Neural progenitor cell (in vitro differentiated cells): ENCODE measurements at places on chromosomes 4 and X. TPM values are rescaled to one million over a fixed set of nuclear protein-coding genes. Genes with fewer than 3 reads are reported as not detected.
A peak's percentile ranks its signal among the peaks of the same experiment; 100 is the strongest.

DNA sequence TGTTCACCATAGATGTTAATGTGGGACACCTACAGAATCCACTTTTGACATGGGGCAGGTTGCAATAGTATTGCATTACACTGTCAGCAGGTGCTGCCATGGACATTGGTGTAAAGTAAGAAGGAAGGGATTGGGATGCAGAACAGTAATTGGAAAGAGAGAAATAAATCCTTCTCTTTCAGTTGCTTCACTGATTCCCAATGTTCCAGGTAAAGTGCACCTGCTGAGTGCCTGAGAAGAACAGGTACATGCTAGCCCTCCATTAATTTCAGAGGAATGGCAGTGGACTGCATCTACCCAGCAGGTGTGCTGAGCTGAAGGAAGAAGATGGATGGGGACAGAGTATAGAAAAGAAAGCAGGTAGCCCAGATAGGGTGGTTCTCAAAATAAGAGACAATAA, 248.5 kb downstream of the TENM3 start:
- no peak for DNase-seq

TSPAN6 gene
- 138 and 205 TPM in 2 replicates for total RNA-seq

DNA sequence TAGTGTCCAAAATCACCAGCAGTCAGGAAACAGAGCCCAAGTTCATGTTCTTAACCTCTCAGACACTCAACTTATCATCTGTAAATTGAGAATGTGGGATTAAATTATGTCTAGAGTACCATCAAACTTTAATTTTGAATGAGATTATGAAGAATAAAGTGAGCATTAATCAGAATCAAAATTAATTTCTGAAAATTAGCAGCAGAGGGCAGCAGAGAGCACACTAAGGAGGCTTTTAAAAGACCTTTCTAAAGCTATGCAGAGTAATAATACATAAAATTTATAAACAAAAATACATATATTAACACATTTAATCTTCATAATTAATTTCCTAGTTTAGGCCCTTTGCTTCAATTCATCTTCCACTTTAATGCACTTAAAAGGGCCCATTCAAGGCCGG, 7.1 kb downstream of the TASL start:
- no peak for DNase-seq

DNA sequence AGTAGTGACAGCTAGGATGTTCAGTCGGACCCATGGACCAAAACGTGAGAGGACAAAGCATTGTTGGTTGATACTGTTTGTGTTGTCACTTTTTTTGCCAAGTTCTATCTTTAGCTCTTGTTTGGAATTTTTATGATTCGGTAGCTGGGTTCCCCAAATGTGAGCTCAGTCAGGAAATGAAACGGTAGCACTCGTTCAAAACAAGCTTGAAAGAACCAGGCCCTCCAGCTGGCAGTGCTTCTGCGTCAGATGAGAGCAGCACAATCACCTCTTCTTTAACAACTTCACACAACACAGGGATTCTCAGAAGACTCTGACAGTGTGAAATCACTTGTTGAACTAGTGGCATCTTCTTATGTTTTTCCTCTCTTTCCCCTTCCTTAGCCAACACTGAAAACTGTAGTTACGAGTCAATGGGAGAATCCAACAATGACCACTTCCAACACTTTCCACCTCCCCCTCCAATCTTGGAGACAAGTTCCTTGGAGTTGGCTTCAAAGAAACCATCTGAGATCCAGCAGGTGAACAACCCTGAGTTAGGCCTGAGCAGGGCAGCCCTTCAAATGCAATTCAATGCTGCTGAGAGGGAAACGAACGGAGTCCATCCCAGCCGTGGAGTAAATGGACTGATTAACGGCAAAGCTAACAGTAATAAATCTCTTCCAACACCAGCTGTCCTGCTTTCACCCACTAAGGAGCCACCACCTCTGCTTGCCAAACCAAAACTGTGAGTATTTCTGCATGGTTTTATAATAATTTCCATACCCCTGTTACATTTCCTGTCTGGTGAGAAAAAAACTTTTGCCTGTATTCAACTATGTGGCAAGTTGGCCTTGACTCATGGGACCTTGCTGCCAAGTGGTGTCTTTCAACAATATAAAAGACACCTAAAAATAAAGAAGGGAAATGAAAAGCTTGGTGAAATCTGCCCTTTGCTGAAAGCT, 214.6 kb downstream of the PALLD start:
- no peak for DNase-seq

TBX22 gene
- 0.53 and 1.0 TPM in 2 replicates for total RNA-seq

DNA sequence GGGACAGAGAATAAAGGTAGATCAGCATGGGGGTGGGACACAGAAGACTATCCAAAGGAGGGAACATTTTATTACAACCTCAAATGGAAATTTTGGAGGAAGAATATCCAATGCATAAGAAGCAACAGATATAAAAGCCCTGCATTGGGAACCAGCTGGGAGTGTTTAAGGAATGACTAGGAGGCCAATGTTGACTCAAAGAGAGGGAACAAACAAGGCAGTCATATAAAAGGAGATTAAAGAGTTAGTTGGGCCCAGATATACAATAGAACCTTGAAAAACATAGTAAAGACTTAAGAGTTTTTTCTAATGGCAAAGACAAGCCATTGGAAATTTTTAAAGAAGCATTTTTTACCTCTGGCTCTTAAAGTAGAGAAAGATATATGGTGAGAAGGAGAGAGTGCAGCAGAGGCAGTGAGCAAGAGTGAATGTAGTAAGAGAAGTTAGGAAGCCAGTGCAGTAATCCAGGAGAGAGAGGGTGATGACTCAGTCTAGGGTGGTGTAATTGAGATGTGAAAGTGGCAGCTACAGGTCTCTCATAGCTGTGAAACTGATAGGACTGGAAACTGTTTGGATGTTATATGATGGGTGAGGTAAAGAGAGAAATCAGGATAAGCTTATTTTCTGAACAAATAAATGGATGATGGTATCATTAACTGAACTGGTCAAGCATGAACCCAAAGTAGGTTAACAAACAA, 182.2 kb upstream of the ATOH1 start:
- no peak for DNase-seq

GRCh38 chrX:19947612-19948011, 43.2 kb downstream of the BCLAF3 start:
- DNase-seq: no peak

DNA sequence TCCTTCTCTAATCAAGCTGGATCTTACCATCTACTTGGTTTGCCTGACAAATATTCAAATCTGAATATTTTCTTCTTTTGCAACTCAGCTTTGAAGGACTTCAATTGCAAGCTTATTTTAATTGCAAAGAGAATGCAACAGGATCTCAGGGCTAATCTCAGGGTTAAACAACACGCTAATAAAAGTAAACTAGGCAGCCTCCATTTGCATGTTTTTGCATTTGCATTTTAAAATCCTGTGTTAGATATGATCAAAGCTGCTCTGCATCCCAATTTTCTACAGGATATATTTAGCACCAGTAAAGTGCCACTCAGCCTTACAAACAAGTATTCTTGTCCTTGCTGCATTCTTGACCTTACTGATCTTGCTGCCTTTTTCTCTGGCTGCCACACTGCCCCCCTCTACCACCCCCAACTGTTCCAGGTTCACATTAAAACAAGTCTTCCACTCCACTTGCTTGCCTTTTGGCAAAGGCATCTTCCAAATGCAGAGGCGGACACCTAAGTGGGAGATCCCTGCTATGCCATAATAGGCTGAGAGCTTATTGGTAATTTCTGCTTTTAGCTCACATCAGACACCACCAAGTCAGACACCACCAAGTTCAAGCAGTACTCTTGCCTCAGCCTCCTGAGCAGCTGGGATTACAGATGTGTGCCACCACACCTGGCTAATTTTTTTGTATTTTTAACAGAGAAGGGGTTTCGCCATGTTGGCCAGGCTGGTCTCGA, 48.1 kb downstream of the GPRIN3 start:
- no peak for DNase-seq

- DNase-seq: no peak
These were observed 232.6 kb downstream of the CBR4 start for GRCh38 chr4:168777277-168777965.

GRCh38 chr4:38230821-38231563, 270.8 kb downstream of the PTTG2 start:
- no peak for DNase-seq

PTTG2 gene
- not detected in 2 replicates for total RNA-seq

DNA sequence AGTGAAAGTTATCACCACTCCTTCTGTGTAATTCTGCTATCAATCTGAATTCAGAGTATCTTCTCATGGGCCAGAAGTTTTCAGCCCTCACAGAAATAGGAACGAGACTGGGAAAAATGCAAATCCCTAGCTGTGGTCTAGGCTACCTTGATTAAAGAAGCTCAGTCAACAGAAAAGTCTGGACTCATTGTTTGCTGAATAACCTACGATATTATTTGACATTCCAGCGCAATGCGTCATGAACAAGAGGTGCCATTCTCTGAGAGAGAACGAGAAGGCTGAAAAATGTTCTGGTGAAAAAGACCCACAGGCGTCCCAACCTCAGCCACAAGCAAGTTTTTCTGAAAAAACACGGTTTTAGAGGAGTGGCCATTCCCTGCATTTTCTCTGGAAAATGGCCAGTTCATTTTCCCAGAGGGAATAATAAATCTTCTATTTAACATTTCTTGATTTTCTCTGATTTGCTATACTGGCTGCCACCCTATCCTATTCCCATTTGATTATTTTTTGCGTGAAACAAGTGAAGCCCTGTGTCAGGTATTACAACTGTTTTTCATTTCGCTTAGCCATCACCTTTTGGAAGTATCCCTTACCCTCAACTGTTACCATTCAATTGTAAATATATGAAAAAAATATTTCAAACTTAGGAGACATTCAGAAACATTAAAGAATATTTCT, 1117.6 kb upstream of the PRKX start:
- no peak for DNase-seq

- peak; percentile 39 for DNase-seq
These were observed 21.5 kb downstream of the UVSSA start for GRCh38 chr4:1368421-1369090.

DNA sequence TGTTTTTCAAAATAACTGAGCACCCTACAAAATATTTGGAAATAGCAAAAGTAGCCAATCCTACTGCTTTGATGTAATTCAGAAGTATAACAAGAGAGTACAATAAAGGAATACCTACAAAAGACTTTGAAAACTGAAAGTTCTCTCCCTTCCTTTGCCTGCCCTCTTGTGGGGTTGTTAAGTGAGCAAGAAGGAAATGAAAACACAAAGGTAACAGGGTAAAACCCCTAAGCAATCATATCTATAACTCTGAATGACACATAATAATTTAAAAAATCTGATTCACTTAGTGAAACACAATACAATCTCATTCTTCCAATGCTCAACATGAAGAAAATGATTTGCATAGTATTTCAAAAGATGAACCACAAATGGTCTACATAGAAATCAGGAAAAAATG, 98.2 kb downstream of the FRYL start:
- no peak for DNase-seq

- peak; percentile 41 for DNase-seq
These were observed at the start of gene DMD for GRCh38 chrX:33211356-33212260. Gene DMD, minus strand, starts transcription at chrX:33211549. Its CDS starts 237 bp downstream, at chrX:33211312.

DNA sequence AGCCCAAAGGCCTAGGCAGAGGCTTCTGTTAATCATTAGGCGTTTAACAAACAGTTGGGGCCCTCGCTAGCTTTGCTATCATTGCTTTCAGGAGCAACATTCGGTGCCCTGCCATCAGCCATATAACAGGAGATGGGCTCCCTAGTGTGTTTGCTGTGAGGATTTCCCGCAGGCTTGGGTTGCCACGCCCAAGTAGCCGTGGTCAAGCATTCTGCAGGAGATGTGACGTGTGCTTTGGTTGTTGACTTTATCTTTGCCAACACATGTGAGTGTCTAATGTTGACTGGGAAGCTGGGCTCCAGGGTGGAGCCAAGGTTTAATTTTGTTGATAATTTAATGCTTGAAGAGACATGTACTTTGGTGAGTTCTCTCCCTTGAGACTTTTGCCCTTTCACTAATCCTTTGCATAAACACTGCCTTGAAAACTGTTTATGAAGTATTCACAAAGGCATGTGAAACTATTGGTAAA, 184.6 kb upstream of the KIT start:
- DNase-seq: no peak

GRCh38 chr4:6116696-6117285, 83.6 kb downstream of the JAKMIP1 start:
- DNase-seq: no peak

GRCh38 chr4:661231-661630, 12.8 kb downstream of the ATP5ME start:
- DNase-seq: no peak
